ENCODE measurements at places on chromosomes 2 and 18.

- no peak for DNase-seq
Measured at GRCh38 chr2:19365126-19365525, 6.7 kb upstream of the OSR1 start.

GRCh38 chr2:9692456-9693195 is 61.8 kb upstream of the YWHAQ start:
- no peak for DNase-seq

- DNase-seq, result no peak
Measured at GRCh38 chr2:162063899-162064298, 10.1 kb downstream of the DPP4 start.

GRCh38 chr18:76385681-76385975 is 109.4 kb downstream of the ZNF516 start:
- no peak for DNase-seq

All from RKO (cell line).